ENCODE measurements at places on chromosomes 1 and 21.

DNA sequence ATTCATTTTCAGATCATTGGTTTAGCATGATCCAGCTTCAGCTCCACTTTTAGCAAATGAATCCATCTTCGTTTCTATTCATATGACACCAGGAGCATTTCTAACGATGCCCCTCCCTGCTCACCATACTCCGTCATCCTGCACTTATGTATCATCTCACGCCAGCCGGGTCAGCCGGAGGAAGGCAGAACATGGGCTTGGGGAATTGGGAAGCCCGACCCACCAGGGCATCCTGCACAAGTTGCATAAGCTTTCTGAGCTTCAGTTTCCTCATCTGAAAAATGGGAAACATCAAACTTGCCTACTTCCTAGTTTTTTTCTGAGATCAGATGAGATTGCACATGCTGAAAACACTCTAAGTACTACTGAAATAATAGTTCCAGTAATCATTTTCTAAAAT, 194.7 kb downstream of the AK5 start:
- DNase-seq = no peak

GRCh38 chr1:102588536-102588935, 519.8 kb downstream of the COL11A1 start:
- DNase-seq = no peak

- DNase-seq = no peak
Measured at GRCh38 chr1:60402816-60403215, 329.2 kb upstream of the C1orf87 start.

DNA sequence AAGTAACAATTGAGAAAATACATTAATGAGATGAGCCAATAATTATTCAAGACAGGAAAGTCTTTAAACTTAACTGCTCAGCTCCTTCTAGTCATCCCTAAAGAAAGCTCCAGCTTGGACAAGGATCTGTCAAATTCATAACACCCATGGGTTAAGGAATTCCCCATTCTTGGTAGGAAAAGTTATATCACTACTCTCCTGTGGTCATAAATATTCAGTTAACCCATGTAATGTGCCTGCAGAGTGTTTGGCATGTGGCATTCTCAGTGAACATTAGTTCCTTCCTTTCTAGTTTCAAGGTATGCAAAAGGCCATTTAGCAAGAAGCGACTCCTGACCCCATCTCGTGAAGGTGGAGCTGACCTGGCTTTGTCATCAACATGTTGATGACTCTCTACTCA, 76.7 kb upstream of the VCAM1 start:
- DNase-seq = no peak

GRCh38 chr1:10338047-10338446, 60.8 kb upstream of the PGD start:
- DNase-seq = no peak
